ENCODE measurements at places on chromosomes 12 and 14.

GRCh38 chr12:50214018-50214417 is 46.8 kb upstream of the CERS5 start:
- no peak for DNase-seq

GRCh38 chr14:86989285-86989684 is 1003.7 kb downstream of the GALC start:
- no peak for DNase-seq

DNA sequence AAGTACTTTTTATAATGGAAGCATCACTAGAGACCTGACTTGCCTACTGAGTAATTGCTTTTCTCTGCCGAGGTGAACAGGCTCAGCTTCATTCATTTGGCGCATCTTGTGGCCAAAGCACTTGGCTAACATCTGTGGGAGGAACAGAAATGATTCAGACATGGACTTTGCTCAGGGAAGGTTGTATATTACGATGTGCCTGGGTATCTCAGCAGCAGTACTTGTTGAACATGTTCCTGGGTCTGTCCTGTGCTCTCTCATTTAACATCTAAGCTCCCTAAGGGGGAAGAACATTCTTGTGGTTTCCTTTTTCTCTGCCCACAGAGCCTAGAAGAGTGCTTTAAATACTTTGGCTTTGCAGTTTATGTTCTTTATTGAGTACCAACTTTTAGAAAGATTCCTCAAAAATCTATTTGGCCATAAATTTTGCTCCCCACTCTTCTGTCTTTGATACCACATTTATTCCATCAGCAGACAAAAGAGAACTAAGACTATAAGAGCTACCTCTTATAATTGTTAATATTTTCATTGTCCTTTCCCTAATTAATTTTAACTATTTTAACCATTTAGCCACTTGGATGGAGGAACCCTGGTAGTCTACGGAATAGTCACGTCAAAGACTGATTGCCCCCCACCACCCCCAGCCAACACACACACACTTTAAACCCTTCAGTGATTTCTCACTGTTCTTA is 101.2 kb upstream of the EGLN3 start:
- no peak for DNase-seq

DNA sequence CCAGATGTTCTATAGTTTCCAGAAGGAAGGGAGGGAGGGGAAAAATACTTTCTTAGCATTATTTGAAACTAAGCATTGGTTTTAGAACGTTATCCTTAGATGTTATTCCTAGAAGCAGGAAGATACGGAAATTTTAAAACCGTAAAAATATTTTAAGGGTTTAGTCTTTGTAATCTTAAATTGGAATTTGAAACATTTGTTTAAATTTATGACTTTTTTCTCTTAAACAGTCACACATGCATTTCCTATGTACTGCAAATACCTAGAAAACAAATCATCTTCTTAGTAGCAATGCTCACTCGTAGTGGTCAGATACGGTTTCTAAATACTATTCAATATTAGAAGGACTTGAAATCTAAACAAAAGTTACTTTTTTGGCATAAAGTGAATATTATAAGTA is 282.0 kb downstream of the ERC1 start:
- no peak for DNase-seq

DNA sequence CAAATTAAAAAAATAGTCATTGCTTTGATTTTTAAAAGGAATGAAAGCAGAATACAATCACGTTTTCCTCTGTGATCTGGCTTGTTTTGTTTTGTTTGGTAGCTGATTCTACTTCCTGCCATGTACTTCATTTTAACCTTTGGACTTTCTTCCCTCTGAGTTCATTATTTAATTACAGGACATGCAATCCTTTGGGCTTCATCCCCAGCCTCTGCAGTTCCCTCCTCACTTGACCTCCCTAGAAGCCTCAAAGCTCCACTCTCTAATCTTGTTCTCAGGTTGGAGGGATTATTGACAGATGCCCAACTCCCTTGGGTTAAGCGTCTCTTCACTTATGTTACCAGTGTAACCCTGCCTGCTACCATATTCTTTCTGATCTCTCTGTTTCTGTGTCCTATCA is 967.9 kb upstream of the SEL1L start:
- no peak for DNase-seq

- DNase-seq = no peak
Measured at GRCh38 chr12:76124456-76124855, 40.0 kb upstream of the NAP1L1 start.
